Foreskin melanocyte (primary cell): ENCODE measurements at places on chromosomes 4 and X.

- DNase-seq = no peak
Observed at GRCh38 chr4:8228319-8229250, 29.5 kb downstream of the SH3TC1 start.

- DNase-seq = no peak
Observed at GRCh38 chr4:3834186-3834662, 68.0 kb downstream of the ADRA2C start.

- DNase-seq = no peak
Observed at GRCh38 chr4:79578606-79579005, 170.6 kb upstream of the GK2 start.

- DNase-seq = no peak
Observed at GRCh38 chr4:2792711-2793585, at the start of gene SH3BP2. Gene SH3BP2 (plus strand): TSS chr4:2793085. CDS start chr4:2820618, 27,533 bp downstream.

DNA sequence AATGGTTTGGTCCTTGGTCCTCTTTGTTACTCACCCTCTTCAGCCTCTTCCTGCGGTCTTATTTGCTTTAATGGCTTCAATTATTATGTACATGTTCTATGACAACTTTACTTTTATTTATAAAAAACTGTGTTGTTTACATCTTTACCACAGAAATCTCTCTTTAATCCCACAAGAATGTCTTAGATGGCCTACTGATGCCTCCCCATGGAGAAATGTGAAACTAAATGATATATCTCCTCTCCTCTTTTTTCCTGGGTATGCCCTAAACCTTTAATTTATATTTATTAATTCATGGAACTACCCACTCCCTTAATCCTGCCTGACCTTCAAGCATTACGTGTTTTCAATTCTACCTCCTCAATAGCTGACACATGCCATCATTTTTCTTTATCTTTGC is 573.2 kb downstream of the CENPC start:
- DNase-seq = no peak

GRCh38 chrX:119602701-119603255 is 3.4 kb downstream of the NKRF start:
- DNase-seq = no peak
